ENCODE measurements at places on chromosomes 16 and 17.

- no peak for DNase-seq
Observed at GRCh38 chr17:78141437-78142118, 4.6 kb upstream of the C17orf99 start.

- no peak for DNase-seq
Observed at GRCh38 chr17:48470388-48471034, 40.5 kb upstream of the SKAP1 start.

GRCh38 chr17:36493956-36494355 is 7.5 kb downstream of the ZNHIT3 start:
- no peak for DNase-seq

GRCh38 chr16:84115919-84116719 is 623 bp downstream of the MBTPS1 start:
- DNase-seq = peak; percentile 55

DNA sequence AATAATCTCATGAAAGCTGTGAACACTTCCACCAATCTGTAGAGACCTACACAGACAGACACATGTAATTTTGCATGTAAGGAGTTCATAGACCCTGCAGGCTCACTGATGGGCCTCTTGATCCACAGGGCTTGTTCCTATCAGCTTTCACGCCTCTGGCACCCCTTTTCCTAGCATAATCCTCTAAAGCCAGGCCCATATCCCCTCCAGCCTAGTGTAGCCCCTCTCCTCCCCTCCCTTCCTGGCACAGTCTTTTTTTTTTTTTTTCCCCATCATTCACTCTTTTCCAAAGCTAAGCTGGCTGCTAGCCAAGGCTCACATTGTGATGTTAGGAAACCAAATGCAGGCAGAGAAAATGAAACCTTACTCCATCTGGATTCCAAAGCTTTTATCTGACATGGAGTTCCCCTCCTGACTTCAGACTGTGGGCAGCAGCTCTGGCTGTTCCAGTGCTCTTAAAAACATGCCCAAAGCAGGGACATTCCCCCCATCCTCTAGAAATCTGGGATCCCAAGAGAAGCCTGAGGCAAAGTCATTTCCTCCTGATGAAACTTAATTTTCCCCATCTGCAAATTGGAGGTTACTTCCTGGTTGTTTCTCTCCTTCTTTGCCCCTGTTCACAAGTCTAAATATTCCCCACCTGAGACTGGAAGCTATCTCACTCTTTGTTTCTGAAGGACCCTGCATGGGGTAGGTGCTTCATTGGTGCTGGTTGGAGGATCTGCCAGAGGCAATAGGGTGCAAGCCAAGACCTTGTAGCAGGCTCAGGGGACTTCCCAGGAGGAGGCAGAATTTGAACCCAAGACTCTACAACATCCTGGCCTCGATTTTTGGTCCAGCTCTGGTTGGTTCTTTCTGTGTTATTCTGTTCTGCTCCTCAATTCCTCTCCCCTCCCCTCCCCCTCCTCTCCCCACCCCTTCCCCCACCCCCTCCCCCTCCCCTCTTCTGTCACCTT is 9.9 kb upstream of the CCL5 start:
- DNase-seq = peak; percentile 1

GRCh38 chr17:9645851-9646545 is 681 bp downstream of the USP43 start:
- DNase-seq = peak; percentile 14

- no peak for DNase-seq
Observed at GRCh38 chr16:47017636-47018035, 44.2 kb upstream of the DNAJA2 start.

DNA sequence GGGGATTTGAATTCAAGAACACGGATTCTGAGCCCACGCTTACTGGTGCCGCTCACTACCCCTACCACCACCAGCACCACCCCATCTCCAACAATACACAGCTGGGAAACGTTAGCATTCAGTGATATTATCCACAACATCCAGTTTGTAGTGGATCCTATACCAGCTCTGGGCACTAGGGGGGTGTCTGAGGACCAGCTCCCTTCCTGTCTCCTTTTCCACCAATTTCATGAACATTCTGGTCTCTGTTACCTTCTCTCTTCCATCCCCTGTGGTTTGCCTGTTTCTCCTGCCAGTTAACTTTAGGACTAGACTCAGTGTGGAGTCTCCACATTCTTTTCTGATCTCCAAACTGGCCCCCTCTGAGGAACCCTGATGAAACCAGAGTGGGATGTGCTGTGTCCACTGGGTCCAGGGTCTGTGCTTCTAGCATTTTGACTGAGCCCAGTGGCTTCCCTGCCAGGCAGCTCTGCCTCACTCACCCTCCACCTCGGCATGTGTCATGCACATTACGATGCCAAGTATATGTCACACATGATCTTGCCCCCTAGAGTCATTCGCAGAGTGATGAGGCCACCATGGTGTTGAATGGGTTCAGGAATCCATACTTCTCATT is 187.0 kb upstream of the CDH13 start:
- peak; percentile 2 for DNase-seq

GRCh38 chr16:69283851-69284250 is 27.3 kb upstream of the VPS4A start:
- DNase-seq = no peak

GRCh38 chr17:81039854-81040758 is 5.2 kb downstream of the BAIAP2 start:
- DNase-seq = no peak

DNA sequence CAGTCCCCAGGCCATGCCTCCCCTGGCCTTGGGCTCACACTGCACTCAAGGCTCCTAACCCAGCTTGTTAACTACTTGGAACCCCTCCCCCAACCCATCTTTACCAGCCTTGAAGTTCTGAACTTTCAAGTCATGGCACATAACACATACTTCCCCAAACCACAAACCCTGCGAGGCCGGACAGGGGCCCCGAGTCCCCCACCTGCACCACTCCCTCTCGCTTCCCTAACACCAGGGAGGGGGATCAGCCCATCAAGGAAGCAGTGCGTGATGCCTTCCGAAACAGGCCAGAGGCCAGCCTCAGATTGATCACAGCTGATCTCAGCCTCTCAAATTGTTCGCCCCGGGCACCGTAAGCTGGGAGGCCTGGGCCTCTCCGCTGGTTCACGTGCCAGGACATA is 3.0 kb upstream of the NLRC3 start:
- no peak for DNase-seq

DNA sequence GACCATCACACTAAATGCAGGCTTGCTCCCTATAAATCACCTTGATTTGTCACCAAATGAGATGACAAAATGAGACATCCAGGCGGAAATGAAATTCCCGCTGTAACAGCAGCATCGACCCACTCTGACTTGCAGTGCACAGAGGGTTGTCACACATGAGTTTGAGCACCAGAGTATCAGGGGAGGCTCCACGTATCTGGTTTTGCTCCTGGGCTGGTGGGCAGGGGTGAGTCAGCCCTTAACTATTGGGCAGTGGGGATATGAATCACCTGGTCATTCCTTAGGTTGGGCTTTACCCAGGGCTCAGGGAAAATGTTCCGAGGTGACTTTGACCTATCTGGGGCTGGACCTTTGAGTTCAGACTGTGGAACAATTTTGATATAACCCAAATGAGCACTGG is 245.2 kb upstream of the CCL2 start:
- no peak for DNase-seq

DNA sequence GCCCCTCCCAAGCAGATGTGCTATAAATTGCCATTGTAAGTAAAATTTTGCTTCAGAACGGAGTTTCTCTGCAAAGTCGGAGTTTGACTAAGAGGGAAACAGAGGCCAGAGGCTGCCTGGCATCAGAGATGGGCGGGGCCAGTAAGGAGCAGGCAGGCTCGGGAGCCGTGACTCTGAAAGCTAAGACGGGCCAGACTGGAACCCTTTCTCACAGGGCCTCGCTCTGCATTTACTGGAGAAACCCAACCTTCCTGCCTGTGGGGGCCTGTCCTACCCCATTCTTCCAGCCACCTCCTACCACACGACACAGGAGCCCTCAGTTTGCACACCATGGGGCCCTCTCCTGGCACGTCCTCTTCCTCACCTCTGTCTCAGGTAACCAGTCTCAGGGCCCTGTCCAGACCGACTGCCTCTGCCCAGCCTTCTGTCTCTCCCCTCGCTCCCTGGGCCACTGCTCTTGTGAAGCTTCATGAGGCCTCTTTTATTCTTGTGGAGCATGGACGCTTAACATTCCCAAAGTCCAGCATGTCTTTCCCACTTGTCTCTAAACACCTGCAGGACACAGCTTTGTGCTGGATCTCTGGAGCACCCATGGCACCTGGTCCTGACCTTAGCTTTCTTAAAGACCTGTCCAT is 48.4 kb upstream of the ACSF3 start:
- no peak for DNase-seq

GRCh38 chr16:84055801-84056634 is 13.4 kb upstream of the SLC38A8 start:
- no peak for DNase-seq

GRCh38 chr17:5418858-5419355 is 555 bp downstream of the NUP88 start:
- DNase-seq = peak; percentile 30

DNA sequence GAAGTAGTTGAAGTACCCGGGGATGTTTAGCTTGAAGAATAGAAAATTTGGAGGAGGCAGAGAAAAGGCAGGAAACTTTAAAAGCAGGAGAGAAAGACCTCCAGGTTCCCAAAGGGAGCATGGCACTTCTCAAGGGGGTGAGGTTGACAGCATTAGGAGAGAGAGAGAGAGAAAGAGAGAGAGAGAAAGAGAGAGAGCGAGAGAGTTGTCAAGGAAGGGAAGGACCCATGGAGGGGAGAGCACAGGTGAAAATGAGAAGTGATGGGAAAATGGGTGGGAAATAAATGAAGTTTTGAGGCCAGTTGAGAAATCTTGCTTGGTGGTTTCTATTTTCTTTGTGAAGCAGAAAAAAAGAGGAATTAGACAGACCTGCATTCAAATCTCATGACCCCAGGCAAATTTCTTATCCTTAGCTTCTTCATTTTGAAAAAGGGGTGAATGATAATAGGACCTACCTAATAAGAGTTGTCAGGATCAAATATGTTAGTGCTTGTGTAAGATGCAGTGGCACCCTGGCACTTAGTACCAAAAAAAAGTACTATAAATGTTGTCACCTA is 24.0 kb downstream of the PRKCB start:
- DNase-seq = no peak

DNA sequence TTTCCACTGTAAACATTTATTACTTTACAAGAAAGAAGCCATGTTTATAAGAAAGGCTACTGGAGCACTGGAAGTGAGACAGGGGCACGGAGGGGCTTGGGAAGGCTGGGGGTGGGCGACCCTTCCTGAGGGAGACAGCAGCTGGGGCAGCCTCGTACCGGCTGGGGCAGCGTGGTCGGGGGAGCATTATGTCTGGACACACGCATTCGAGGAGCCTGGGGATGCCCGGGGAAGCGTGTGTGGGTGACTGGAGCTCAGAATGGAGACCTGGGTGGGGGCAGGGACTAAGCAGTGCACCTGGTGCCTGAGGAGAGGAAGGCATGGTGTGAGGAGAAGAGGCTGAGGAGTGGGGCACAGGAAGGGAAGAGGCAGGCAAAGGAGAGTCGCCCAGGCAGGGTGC is 64.5 kb downstream of the SRCIN1 start:
- DNase-seq = no peak

DNA sequence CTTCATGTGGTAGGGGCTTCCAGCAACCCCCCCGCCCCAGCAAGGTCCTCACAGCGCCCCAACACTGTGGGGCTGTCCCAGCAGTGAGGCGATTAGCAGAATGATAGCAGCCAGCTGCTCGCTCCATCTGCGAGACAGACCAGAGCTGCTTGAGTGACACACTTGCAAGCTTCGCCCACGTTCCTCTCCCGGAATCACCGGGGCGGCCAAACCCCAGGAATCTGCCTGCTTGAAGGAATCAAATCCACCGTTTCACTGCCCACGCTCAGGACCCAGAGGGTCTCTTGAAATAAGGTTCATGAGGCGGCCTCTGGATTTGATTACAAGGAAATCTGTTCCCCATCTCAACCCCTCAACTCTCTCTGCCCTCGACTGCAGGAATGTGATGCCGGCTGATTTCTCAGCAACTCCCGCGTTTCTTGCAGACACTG is 356.0 kb downstream of the C16orf95 start:
- DNase-seq = peak; percentile 6

- DNase-seq = no peak
Observed at GRCh38 chr16:23922406-23922805, 86.6 kb downstream of the PRKCB start.

DNA sequence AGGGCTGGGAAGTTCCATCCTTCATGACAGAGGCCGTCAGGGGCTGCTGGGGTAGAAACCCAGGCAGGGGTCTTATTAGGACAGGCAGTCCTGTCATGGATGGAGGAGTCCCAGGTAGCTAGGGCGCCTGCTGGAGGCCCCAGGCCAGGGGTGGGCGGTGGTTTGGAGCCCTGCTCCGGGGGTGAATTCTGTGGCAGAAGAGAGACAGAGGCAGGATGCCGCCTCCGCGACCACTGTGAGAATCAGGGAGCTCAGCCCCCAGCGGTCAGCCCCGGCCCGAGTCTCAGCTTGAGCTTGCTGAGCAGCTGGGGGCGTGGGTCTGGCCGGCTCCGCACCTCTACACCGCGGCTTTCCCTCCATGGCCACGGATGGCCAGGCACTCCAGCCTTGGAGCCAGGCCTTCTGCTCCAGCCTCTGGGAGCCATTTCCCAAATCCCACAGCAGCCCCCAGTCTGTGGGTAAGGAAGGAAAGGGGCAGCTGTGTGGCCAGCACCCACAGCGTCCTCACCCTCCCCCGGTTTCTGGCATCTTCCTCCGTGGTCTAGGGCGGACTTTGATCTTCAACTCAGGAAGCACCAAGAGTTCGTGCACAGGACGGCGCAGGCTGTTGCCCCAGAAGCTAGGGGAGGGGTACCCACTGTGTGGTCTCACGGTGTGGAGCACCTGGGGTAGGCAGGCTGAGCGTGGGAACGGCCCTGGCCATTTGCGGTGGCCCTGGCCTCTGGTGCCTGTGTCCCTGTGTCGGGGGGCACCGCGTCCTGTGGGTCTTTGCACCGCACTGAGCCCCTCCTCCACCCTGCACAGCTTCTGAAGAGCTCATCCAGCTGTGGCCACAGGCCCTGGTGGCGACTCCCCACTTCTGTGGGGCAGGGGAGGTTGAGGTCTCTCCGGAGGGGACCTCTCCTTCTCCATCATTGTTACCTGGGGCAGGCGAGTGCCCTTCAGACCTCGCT is 14.1 kb downstream of the CD7 start:
- DNase-seq = no peak

DNA sequence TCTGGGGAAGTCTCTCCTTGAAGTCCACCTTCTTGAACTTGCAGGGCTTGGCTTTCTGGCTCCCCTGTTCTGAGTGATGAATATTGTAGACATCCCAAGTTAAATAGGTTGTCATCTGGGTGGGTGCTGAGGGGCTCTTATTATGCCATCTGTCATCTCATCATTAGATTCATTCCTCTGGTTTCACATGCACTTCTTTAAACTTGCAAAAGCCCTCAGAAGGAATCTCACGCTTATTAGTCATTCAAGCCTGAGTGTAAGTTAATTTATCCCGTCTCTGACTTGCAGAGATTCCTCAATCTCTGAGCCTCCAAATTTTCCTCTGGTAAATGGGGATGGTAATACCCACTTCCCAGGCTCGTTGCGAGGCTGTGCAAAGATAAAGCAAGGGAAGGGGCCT is 5.7 kb downstream of the MGAT5B start:
- no peak for DNase-seq

- no peak for DNase-seq
Observed at GRCh38 chr17:19341641-19342610, 20.6 kb downstream of the B9D1 start.

Measured in cerebellar cortex (tissue), 1 donor.